ENCODE measurements at places on chromosomes 16 and 17.
A peak's percentile ranks its signal among the peaks of the same experiment; 100 is the strongest.

GRCh38 chr17:28901866-28902818 is 737 bp downstream of the DHRS13 start:
- no peak for DNase-seq

- DNase-seq: no peak
Observed at GRCh38 chr17:31841850-31842194, 17.2 kb downstream of the COPRS start.

DNA sequence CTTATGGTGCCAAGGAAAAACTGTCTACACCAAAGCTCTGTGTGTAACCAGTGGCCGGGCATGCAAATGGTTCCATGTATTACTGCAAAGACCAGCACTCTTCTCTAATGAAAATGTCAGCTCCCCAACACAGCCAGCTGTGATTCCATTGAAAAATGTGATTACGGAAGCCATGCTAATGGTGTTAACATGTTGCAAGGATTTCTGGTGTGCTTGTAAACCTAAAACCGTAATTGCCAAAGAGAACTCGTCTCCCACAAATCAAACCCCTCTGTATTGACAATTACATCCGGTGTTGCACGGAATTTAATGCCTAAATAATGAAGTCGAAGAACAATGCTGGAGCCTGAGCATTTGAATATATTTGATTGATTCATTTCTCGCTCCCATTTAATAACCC is 351.7 kb downstream of the NPIPA8 start:
- no peak for DNase-seq

DNA sequence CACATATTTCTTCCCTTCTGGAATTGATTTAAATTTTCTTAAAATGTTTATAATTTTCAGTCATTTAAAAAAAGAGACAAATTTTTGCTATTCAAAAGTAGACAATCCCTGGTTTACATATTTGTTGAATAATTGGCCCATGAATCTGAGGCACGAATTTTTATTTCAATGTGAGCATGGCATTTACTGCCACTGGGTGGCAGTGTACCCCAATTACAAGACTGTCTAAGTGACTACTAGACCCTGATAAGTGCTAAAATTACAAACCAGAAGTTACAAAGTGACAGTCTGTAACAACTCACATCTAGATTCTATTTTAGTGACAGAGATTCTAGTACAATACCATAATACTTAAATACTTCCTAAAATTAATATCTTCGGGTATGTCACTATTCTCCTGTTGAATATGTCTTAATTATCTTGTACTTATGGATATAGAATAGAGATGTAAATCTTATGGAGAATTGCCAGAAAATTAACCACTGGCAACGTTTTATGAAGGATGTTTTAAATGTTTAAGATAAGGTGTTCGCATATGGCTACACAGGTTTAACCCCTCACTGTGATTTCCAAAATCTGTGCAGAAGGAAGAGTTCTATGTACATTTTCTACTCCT is 235.8 kb downstream of the MAP2K4 start:
- DNase-seq: peak; percentile 23

DNA sequence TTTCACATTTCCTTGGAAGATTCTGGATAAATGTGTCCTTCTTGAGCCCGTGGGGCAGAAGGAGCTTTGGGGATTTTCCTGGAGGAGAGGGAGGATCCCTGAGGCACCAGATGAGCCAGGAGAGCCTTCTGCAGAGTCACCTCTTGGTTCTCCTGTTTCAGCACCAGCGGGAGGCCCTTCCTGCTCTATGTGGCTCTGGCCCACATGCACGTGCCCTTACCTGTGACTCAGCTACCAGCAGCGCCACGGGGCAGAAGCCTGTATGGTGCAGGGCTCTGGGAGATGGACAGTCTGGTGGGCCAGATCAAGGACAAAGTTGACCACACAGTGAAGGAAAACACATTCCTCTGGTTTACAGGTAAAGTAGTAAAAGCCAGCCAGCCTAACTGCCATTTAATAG is 77.1 kb downstream of the ARSG start:
- no peak for DNase-seq

GRCh38 chr17:18045691-18046350 is 6.6 kb downstream of the GID4 start:
- no peak for DNase-seq

DNA sequence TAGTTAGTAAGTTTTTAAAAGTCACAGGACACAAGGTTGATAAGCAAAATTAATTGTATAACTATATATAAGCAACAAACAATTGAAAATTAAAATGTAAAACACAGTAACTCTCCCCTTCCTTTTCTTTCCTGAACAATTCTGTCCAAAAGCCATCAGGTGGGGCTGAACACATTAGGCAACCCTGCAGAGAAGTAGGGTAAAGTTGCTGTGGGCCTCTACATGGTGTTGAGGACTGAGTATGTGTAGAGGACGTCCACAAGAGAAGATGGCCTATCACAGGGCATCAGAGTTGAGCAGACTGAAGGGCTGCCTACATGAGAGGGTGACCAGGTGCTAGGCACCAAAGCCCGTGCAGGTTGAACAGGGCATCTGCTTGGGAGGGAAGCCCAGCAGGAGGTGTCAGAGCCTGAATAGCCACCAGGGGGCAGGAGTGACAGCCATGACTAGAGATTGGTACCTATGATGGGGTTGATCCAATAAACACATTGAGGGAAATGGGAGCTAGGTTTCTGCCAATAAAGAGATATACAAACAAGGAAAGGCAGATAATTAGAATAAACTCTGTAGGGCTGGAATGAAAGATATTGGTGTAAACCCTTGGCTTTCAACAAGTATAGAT is 415.1 kb downstream of the NPIPA8 start:
- DNase-seq: no peak

- DNase-seq: peak; percentile 67
Observed at GRCh38 chr17:28828294-28829040, 14.1 kb downstream of the FAM222B start.

DNA sequence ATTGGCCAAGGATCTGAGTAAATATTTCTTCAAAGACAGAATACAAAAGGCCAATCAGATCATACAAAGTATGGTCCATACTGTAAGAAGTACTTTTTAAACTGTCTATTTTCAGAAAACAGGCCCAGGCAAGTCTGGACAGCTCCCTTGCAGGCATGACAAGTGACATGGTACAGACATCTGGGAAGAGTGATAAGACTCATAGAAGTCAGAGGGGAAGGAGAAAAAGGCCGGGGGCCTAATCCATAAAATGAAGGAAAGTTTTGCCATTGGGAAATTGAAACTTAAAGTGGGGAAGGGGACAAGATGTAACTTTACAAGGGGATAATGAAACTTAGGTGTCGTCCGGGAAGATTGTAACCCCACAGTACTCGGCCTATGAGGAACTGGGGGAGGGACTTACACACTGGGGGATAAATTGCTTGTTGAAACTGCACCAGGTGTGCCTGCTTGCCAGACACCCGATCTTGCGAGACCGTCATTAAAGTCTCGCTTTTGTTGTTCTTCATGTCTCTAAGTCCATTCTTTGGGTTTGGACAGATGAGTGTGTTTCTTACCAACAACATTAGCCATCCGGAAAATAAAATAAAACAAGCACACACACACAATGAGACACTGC is 684.0 kb downstream of the CDH11 start:
- no peak for DNase-seq

- no peak for DNase-seq
Observed at GRCh38 chr16:84544031-84544773, 39.7 kb upstream of the MEAK7 start.

DNA sequence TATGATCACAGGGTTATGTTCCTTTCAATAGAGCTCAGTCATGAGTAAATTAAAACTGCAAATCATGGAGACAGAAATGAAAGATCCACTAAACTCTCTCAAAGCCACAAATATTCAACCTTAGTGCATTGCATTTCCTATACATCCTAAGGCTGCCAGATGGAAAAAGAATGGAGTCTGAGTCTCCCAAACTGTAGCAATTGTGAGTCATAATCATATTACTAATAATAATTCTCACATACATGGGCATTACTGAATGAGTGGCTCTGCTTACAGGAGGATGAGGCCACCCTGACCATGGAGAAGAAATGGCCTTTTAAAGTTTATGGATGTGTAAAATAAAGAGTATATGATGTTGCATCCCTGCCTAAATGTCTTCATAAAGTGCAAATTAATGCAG is 3.2 kb downstream of the CA10 start:
- no peak for DNase-seq

- DNase-seq: no peak
Observed at GRCh38 chr17:17469358-17469757, 7.4 kb upstream of the MED9 start.

- peak; percentile 60 for DNase-seq
Observed at GRCh38 chr16:56547120-56547948, 17.5 kb upstream of the MT4 start.

DNA sequence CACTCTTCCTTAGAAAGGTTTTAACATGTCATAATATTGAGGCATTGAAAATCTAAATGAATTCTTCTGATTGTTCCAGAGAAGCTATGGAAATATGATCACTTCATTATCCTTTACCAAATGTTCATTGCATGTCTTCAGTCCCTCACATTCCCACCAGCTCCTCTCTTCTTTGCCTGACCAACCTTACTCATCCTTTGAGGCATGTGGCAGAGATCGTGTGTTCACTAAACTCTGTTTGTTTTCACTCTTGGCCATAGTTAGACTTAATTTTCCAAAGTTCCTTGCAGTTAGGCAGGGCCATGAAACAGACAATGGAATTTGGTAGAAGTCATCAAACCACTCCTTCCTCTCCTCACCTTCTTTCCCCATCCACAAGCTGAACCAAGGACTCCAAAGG is 266.5 kb upstream of the HSBP1 start:
- DNase-seq: no peak

GRCh38 chr17:59456428-59456827 is 109.0 kb upstream of the DHX40 start:
- DNase-seq: no peak

DNA sequence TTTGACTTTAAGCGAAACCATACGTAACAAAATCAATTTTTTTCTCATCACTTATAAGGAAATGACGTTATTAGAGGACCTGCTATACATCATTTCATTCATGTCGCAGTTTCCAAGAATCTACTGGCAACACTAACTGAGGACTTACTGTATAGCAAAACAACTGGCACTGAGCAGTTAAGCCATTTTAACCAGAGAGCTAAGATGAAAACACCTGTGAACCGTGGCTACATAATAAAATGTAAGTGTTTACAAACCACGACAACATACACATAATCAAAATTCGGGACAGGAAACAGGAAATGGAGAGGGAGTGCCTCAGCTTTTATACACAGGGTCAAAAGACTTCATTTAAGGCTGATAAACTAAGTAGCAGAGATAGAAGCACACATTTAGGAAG is 29.5 kb downstream of the METTL16 start:
- no peak for DNase-seq

DNA sequence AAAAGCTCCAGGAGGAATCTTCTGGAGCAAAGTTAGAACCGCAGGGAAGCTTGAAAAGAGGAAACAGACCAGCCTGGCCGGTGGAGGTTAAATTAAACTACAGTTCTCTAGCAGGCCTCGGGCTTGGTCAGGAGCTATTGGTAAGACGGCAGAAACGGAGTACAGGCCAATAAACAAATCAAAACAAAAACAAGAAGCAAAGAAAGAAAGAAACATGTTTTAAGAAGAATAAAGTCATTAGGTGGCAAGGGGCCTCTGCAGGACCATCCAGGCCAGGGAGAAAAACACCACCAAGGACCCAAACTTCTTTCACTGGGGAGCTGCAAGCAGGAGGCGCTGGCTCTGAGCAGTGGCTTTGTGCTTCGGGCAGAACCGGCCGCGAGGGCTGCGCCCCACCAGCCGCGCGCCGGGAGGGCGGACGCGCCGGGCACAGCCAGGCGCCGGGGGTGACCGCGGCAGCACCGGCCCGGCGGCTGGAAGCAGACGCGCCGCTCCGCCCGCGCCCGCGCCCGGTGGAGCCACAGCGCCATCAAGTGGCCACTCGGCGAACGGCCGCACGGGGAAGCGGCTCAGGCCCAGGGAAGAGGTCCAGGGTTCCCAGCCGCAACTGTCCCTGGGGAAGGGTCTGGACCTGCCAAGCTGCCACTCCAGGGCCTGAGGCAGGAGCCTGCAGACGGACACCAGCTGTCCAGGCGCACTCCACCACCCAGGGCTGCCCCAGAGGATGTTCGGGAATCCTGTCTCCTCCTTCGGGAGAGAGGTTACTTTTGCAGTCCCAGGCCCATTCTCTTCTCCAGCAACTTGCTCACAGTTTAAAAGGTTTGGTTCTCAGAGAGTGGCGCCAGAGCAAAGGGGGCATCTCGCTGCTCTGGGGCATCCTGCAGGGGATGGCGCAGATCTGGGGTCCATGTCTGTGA is 419.4 kb downstream of the SOX9 start:
- DNase-seq: peak; percentile 48

- DNase-seq: no peak
Observed at GRCh38 chr17:14794961-14795360, 470.2 kb downstream of the PMP22 start.

GRCh38 chr17:45749831-45750335 is 34.2 kb upstream of the CRHR1 start:
- no peak for DNase-seq

DNA sequence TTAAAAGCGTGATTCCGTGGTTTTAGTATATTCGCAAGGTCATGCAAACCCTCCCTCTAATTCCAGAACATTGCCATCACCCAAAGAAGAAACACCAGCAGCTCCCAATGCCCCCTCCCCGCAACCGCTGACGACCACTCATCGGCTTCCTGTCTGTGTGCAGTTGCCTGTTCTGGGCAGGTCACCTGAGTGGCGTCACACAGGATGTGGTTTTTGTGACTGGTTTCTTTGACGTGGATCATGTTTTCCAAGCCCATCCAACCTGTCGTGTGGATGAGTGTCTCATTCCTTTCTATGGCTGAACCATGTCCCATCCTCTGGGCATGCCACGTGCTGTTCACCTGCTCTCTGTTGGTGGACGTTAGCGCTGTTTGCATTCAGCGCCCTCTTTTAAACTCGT is 8.2 kb upstream of the ATP2C2 start:
- DNase-seq: peak; percentile 55

GRCh38 chr16:25799816-25800215 is 108.1 kb downstream of the HS3ST4 start:
- no peak for DNase-seq

DNA sequence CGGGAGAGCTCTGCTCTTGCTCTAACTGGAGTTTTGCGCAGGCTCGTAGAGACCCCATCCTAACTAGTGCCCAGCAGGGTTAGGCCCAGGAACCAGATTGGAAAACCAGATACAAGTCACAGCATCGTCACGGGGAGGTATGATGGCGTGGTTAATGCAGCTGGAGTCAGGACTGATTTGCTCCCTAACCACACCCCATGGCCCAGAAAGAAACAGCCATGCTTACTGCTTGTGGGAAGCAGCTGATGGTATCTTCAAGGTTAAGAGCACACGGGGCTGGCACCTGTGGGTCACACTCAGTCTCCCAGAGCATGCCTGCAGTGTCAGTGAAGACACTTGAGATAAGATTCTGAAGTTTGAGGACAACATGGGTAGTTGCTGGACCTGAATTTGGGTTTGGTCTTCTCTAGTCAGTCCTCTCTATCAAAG is 60.2 kb downstream of the WIPI1 start:
- no peak for DNase-seq
